ENCODE measurements at places on chromosomes 16 and 17.

GRCh38 chr17:29376667-29377270 lies 13.4 kb upstream of the TAOK1 start:
- no peak for DNase-seq

DNA sequence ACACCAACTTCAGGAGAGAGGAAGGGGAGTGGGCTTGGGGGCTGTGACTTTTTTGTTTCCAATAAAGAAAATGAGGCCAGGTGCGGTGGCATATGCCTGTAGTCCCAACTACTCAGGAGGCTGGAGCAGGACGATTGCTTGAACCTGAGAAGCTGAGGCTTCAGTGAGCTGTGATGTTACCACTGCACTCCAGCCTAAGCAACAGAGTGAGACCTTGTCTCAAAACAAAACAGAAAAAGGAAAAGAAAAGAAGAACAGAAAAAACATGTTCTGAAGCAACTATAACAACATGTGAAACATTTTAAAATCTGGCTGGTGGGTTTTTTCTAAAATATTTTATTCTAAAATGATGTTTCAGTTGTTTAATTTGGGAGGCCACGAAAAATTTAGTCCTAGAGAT lies 554.0 kb upstream of the ZFHX3 start:
- no peak for DNase-seq

GRCh38 chr17:76921340-76922036 lies 53.3 kb downstream of the MGAT5B start:
- DNase-seq: no peak

DNA sequence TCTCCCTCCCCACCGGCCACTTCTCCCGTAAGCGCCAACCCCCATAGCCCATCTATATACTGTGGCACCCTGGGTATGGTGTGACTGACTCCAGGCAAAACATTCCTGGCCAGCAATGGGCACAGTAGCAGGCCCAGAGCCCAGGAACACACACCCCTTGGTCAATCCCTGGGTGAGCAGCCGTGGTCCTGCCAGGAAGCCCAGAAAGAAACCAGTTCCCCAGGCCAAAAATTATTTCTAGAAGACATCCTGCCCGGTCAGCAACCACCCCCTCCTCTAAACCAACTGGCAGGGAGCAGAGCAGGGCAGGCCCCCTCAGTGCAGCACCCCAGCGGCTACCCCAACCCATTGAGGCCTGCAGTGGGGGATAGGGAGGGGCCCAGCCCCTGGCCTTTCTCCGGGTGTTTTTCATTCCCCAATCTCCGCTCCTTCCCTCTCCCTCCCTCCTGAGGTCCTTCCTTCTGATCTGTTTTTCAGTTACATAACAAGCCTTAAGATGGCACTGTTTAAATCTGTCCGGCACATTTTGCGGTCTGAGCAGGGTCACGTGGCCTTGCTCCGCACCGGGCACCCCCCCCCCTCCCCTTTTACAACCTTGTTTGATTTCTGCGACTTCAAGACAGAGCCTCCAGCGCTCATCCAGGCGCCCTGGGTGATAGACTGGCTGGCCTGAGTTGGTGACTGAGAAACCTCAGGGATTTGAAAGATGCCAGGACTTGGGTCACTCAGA lies 2.0 kb downstream of the NPTX1 start:
- no peak for DNase-seq

DNA sequence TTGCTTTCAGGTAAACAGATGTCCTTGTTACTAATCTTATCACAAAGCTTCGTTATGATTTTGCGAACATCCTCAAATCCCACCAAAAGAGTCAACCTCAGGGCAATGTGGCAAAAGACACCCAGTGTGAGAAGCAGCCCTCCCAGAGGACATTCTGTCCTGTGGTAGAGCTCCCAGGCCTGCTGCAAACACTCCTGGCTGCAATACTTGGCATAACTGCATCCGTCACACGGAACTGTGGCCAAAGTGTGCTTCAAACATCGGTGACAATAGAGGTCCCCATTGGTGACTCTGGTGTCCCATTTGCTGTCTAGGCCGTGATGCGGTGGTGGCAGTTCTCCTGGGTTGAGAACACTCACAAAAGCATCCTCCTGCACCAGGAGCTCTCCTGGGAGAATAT lies 29.5 kb downstream of the SMYD4 start:
- no peak for DNase-seq

GRCh38 chr16:1430214-1430758 lies 592 bp upstream of the PERCC1 start:
- DNase-seq: no peak

GRCh38 chr17:47279062-47279801 lies 25.6 kb downstream of the ITGB3 start:
- DNase-seq: no peak

GRCh38 chr17:48093341-48094045 lies 7.8 kb downstream of the CBX1 start:
- DNase-seq: no peak

DNA sequence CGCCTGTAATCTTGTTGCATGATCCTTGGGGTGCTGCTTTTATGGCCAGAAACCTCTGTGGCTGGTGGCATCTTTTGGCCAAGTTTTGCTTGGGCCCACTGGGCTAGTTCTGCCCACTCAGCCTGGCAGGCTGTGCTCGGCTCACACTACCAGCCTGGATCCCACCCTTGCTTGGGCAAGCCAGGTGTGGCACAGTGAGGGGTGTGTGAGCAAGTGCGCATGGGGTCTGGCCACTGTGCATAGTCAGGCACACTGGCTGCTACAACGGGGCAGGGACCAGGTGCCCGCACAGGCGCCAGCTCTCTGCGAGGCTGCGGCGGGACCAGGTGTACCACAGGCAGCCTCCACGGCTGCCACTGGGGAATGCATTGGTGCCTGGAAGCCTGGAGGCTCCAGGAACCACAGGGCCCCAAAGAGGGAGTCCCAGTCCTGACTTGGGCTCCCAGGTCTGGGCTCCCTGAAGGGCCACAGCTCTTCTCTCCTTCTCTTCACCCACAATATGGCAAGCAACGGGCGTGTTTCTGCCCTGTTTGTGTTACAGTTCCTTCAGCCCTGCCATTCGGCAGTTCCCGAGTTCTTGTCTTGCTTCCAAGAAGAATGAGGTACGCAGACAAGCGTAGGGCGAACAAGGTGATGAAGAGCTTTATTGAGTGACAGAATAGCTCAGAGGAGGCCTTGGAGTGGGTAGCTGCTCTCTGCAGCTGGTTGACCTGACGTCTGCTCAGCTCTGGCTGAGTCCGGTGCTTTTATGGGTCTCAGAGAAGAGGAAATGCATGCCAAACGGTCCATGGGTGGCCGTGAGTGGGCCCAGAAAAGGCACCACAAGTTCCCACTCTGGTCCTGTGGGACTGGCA lies 26.7 kb upstream of the PRM1 start:
- DNase-seq: no peak

DNA sequence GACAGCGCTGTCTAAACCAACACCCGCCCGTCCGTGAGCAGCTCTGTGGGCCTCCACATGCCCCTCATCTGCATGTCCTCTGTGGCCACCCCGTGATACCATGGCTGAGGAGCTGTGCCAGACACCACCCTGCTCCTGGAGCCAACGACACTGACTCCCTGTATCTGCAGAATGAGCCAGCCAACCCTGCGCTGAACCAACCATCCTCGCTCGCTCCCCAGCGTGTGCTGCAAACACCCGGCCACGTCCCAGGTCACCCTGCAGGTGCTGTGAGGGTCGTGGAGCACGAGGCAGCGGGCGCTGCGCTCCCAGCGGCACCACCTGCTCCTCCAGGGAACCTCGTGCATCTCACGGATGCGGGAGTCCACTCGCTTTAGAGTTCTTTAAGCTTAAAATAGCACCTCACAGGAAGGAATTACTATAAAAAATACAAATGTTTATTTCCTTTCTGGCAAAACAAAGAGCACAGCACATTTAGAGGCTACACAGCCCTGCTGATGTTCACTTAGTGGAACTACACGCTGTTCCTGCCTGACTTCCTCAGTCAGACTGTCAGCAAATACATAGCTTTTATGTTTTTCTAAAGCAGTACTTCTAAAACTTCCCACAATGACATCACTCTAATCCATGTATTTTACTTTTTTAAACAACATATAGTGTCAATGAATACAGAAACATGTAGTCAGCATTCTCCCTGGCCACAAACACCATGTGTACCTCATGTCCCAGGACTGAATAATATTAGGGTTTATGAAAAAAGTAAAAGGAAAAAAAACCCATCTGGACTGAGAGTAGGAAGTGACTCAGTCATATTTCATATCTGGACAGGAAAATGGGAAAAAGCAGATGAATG lies 43.5 kb downstream of the MAP1LC3B start:
- no peak for DNase-seq

GRCh38 chr17:31647661-31648060 lies 211.4 kb downstream of the COPRS start:
- no peak for DNase-seq

- no peak for DNase-seq
Measured at GRCh38 chr17:29099527-29099926, 56.6 kb downstream of the PIPOX start.

- peak; percentile 14 for DNase-seq
Measured at GRCh38 chr17:75625813-75626486, 7.3 kb upstream of the SMIM5 start.

DNA sequence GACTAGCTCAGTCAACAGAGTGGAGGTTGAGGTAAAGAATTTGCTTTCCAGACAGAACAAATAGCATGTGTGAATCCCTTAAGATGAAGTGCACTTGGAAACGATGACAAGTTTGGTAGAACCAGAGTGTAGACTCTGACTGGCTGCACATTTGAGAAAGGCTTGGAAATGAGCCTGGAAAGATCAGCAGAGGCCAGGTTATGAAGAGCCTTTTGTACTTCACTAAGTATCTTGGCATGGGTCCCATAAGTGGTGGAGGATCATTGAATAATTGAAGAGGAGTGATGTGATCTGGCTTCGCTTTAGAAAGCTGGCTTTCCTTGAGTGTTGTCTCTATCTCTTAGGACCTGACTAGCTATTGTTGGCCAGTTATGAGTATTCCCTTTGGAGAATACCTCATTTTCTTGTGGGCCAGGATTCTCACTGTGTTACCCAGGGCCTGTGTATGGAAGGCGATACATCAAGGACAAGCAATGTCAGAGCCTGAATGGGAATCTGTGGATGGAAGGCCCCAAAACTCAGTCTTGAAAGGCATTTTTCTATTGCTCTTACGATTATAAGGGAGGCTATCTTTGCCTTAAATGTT lies 329.8 kb downstream of the UTP18 start:
- no peak for DNase-seq

DNA sequence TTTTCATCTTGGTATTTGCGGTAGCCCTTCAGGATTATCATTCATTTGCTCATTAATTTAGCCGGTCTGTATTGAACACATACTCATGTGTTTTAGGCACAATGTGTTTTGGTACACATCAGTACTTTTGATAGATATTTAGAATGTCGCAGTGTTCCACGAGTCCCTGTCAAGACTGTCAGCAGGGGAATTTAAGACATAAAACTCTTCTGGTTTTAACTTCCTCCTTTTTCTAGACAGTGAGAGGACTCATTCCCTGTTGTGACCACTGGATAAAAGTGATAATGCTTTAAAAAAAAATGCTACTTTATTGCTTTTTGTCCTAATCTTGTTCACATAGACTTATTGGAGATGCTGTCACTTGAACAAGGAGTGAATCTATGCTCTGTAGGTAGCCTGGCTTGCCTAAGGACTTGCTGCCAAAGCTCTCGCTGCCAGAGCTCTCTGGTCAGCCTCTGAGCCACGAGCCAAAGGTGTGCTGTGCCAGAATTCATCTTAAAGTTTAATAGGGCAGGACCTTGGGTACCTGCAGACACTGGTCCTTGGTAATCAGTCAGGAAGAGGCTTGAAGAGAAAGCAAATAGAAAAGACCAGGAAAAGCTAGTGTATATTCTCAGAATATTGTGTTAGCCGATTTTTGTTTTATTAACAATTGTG lies 5.4 kb downstream of the DCAF7 start:
- no peak for DNase-seq

GRCh38 chr17:46167826-46168569 lies 25.2 kb downstream of the KANSL1 start:
- no peak for DNase-seq

DNA sequence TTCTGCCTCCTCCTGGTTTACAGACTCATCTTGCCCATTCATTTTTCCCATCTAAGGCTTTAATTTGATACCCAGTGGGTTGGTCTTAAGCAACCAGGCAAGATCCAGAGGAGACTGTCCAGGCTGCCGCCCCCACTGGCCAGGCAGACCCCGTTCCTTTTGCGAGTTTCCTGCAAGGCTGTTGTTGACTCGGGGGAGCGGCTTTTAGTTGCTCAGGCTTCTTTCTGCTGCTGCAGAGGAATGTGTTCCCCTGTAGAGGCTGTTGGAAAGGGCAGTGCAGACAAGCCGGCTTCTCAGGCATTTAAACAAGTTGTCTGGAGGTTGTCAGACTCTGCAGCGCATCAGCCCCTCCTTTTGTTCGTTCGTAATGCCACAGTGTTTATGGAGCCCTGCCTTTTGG lies 231.2 kb downstream of the PRKCA start:
- DNase-seq: no peak

GRCh38 chr16:56357765-56358322 lies 67.5 kb downstream of the AMFR start:
- no peak for DNase-seq

- DNase-seq: no peak
Measured at GRCh38 chr17:59353106-59353854, 21.8 kb downstream of the YPEL2 start.

DNA sequence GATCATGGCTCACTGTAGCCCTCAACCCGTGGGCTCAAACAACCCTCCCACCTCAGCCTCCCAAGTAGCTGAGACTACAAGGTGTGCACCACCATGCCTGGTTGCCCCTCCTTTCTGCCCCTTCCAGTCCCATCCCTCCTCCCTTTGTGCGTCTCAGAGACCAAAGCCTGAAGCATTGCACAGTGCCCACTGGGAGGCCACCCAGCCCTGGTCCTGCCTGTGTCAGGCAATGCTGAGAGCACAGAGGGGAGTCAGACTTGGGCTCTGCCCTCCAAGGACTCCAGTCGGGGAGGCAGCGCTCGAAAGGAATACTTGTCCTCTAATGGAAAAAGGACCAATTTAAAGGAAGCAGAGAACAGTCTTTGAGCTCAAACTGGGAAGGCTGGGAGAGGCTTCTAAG lies 20.4 kb downstream of the RAI1 start:
- no peak for DNase-seq

Data from stimulated activated CD4-positive, alpha-beta T cell treated with anti-CD3 and anti-CD28 coated beads, Interleukin-4, amount 100 ng/mL, for 24 hours (primary cell).